ENCODE measurements at places on chromosomes 13 and 19.

GRCh38 chr19:39924952-39925351, 9.5 kb downstream of the FCGBP start:
- no peak for DNase-seq

DNA sequence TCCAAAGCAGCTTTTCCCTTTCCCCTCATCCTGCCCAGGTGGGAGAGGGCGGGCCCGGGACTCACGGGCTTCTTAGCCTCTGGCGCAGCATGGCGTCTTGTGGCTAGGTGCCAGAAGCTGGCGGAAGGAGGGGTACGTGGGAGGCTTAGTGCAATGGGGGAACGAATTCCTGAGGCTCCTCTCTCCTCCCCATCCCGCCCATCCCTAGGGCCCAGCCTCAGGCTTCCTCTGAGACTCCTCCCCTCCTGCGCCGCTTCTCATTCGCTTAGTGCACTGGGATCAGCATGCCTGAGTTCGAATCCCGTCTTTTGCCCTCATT, 297.8 kb downstream of the ZNF536 start:
- DNase-seq, result no peak

DNA sequence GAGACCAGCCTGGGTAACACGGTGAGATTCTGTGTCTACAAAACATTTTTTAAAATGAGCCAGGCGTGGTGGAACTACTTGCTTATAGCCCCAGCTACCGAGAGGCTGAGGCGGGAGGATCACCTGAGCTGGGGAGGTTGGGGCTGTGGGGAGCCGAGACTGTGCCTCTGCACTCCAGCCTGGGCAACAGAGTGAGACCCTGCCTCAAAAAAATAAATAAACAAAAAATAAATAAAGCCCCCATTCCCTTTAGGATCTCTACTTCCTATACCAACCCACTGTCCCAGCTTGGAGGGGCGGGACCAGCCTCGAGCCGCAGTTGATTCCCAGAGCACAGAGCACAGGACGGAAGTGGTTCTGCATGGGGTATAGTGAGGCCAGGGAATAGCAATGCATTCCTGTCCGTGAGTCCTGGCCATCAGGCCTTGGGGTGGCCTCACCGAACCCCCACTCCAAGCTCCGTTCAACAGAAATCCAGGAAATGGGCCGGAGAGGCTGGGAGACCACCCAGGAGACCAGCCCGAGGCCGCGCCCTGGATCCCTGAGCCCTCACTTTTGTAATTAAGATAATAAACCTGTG, 4.9 kb upstream of the PTBP1 start:
- DNase-seq, result no peak

DNA sequence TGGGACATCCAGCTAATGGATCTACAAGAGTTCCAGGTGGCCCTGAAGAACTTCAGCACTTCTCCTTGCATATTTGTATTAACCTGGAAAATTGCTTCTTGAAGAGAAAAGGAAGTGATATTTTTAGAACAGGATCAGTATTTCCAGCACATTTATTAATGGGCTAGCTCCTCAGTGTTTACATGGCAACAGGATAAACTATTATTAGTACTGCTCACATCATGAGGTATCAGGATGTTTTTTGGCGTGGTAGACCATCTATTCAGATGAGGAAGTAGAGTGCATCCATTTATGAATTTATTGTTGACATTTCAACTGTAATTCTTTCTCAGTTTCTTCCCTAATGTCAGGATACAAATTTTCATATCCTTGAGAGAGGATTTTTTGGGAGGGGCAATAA, 144.4 kb downstream of the KCNRG start:
- DNase-seq, result no peak

GRCh38 chr19:31975461-31975860, 369.9 kb upstream of the ZNF507 start:
- DNase-seq, result no peak

GRCh38 chr19:10237702-10238101, 6.6 kb upstream of the S1PR2 start:
- no peak for DNase-seq

- DNase-seq, result no peak
Measured at GRCh38 chr13:110376120-110376519, 69.0 kb downstream of the COL4A2 start.

DNA sequence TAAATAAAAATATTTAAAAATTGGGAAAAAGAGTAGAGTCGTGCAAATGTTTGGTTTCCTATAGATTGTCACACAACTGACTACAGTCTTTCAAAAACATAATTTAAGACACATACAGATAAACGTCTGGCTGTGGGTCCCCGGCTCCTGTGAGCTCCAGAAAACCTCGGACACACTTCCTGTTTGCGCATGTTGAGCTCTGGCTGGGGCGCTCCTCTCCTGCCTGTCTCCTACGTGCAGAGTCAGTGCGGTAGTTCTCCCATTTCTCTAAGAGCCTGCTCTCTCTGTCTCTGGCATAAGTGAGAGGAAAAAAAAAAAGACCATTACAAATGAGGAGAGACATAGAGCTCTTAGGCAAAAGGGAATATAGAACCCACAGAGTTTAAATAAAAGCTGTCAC, 128.2 kb upstream of the OBI1 start:
- no peak for DNase-seq

GRCh38 chr13:29317828-29318227, 277.7 kb downstream of the SLC7A1 start:
- DNase-seq, result no peak

DNA sequence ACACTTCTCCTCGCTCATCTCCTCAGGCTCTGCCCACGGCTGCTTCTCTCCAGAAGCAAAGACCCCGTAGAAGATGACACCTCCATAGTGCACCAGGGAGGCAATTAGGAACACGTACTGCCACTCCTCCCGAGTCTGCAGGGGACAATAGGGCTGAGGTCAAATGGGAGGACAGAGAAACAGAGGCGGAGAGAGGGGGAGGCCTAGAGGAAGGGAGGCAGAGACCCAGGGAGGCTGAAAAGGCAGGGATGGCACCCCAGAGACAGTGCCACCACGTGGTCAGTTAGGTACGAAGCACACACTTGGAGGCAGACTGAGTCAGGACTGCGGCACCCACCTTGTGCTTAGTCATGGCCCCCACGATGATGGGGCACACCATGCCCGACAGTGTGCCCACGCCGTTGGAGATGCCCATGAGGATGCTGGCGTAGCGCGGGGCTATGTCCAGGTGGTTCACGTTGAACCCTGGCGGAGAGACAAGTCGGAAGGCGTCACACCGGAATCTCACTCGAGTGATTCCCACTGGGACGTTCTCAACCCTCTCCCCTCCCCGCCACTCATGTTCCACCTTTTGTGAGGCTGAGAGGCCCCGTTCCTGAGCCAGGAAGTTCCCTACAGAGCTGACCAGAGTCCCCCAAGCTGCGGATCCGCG, 5.6 kb downstream of the GFY start:
- no peak for DNase-seq

GRCh38 chr13:44160591-44161191, 212.9 kb upstream of the SERP2 start:
- no peak for DNase-seq

DNA sequence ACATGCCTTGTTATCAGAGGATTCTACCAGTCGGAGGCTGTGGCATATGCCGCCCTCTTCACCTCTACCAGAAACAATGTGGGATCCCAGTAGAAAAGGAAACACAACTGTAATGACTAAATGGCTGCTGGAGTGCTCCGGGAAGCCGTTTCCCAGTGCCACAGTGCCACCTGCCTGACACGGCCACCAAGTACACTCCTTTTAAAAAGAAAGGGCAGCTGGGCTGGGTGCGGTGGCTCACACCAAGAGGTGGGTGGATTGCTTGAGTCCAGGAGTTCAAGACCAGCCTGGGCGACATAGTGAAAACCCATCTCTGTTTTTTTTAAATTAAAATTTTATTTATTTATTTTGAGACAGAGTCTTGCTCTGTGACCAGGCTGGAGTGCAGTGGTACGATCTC, 67.3 kb downstream of the TRPM4 start:
- peak; percentile 50 for DNase-seq

- DNase-seq, result no peak
Measured at GRCh38 chr13:46575301-46575771, 22.4 kb downstream of the LRCH1 start.

DNA sequence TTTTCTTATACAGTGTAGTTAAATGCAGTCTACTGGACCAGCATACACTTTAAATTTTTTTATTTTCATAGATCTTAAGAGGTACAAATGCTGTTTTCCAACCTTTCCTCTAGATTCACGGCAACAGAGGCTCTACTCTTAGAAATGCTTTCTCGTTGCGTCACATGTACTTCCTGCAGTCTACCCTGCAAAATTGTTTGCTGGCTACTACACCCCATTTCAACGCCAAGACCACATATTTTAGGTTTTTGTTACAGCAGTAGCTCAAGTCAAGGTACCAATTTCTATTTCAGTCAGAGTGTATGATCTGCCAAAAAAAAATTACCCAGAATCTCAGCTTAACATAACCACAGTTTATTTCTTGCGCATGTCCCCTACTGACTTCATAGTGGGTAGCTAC, 94.1 kb downstream of the TNFSF13B start:
- DNase-seq, result no peak

DNA sequence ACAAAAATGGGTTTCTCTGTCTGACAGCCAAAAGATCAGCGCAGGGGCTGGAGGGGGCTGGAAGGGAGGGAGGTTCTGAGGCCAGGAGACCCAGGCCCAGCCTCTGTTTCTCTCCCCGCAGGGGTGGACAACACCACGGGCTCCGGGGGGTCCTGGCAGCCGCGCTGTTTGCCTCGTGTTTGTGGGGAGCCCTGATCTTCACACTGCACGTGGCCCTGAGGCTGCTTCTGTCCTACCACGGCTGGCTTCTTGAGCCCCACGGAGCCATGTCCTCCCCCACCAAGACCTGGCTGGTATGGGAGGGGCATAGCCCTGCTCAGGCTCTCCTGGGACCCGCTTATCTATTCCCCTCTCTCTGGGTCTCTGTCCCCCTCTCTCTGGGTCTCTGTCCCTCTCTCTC, 9.6 kb downstream of the CPT1C start:
- no peak for DNase-seq

DNA sequence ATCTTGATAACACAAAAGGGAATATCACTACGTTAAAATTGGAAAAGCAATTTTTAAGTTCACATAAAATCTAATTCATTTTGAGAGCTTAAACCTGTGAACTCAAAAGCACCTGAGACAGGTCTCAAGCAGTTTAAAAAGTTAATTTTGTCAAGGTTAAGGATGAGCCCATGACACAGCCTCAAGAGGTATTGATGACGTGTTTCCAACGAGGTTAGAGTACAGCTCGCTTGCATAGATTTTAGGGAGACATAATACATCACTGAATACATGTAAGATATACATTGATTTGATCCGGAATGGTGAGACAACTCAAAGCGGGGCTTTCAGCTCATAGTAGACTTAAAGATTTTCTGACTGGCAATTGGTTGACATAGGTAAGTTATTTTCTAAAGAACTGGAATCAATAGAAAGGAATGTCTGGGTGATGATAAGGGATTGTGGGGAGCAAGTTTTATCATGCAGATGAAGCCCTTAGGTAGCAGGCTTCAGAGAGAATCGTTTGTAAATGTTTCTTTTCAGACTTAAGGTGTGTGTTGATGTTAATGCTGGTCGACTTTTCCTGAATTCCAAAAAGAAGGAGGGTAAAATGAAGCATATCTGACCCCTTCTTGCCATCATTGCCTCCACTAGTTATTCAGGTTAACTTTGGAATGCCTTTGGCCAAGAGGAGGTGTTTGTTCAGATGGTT, 2890.6 kb downstream of the PCDH9 start:
- DNase-seq, result no peak

GRCh38 chr19:12092956-12093355, 28.4 kb downstream of the ZNF844 start:
- DNase-seq, result peak; percentile 34

- no peak for DNase-seq
Measured at GRCh38 chr19:6020972-6021805, 43.2 kb upstream of the RANBP3 start.

- no peak for DNase-seq
Measured at GRCh38 chr19:55986487-55986886, at the start of gene NLRP5. Gene NLRP5, plus strand, starts transcription at chr19:55986775.

DNA sequence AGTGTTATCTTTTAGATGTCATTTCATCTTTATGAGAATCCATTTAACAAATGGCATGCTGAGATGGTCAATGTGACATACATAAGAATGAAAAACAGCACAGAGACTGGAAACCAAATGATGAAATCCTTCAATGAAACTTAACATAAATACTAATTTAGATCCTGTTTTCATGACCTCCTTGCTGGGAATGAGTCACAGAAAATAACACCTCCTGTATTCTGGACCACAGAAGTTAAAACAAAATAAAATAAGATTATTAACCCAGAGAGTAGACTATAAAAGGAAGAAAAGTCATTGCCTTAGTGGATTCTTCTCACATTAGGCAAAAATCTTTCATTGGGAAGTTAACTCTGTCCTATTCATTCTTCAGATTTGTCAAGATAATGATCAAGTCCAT, 1.6 kb downstream of the DIAPH3 start:
- DNase-seq, result peak; percentile 67

DNA sequence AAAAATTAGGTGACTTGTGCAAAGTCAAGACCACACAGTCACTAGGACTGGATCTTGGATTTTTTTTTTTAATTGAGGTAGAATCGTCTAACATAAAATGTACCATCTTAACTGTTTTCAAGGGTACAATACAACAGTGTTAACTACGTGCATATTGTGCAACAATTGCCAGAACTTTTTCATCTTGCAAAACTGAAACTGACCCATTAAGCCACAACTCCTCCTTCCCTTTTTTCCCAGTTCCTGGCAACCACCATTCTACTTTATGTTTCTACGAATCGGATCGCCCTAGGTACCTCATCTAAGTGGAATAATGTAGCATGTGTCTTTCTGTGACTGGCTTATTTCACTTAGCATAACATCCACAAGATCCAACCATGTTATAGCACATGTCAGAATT, 37.5 kb upstream of the POMP start:
- DNase-seq, result no peak

DNA sequence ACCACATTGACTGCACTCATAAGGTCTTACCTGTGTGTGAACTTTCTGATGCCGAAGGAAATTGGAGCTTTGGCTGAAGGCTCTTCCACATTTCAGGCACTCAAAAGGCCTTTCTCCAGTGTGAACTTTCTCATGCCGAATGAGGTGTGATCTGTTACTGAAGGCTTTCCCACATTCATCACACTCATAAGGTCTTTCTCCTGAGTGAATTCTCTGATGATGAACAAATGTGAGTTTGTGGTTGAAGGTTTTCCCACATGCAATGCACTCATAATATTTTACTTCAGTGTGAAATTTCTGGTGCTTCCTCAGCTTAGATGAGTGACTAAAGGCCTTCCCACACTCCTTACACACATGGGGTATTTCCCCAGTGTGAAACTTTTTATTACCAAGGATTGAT, 5.7 kb downstream of the ZNF132 start:
- peak; percentile 27 for DNase-seq

GRCh38 chr13:44399074-44399473, 25.4 kb downstream of the SERP2 start:
- no peak for DNase-seq

GRCh38 chr13:67844574-67844973, 614.4 kb upstream of the PCDH9 start:
- DNase-seq, result peak; percentile 10

GRCh38 chr13:20921572-20921971, 19.0 kb upstream of the XPO4 start:
- no peak for DNase-seq

All from iris pigment epithelial cell (primary cell).